ENCODE measurements at places on chromosomes 7 and 10. TPM values are rescaled to one million over a fixed set of nuclear protein-coding genes. Genes with fewer than 3 reads are reported as not detected.

DNA sequence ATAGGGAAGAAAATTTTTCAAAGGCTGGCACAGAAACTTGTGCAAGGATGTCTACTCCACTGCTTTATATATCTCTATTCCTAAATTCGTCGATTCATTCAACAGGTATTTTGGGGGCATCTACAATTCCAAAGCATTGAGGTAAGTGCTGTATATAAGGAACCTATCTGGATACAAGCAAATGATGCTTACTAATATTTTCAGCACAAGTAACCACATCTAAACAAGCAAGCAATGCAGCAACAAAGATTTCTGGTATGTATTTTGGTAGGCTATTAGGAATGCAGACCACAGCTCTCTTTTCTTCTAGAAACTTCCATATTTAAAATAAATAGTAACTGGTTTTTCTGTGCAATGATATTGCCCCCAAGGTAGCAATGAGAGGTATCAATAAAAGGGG is 183.9 kb downstream of the SGMS1 start:
- DNase-seq, result no peak

DNA sequence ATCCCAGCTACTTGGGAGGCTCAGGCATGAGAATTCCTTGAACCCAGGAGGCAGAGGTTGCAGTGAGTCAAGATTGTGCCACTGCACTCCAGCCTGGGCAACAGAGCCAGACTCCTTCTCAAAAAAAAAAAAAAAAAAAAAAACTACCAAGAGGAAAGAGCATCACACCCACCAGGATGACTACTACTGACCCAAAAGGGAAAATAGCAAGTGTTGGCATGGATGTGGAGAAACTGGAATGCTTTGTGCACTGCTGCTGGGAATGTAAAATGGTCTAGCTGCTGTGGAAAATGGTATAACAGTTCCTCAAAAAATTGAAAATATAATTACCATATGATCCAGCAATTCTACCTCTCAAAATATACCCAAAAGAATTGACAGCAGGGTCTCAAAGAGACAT is 7.7 kb upstream of the TIAL1 start:
- DNase-seq, result no peak

DNA sequence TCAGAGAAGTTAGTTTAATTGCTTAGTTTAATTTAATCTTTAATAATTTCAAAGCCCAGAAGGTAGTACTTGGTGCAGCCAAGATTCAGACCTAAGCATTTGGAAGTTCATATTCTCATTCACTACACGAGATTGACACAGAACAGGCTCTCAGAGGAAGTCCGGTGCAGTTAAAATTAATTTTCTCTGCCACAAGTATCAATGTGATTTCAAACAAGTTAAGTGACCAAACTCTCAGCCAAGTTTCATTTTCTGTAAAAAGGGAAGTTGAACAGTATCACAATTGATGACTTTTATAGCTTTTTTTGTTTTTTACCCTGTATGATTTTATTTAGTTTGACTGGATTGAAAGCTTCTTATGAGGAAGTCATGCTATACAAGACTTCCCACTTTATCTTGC is 1494.9 kb upstream of the LRRTM3 start:
- DNase-seq, result no peak

DNA sequence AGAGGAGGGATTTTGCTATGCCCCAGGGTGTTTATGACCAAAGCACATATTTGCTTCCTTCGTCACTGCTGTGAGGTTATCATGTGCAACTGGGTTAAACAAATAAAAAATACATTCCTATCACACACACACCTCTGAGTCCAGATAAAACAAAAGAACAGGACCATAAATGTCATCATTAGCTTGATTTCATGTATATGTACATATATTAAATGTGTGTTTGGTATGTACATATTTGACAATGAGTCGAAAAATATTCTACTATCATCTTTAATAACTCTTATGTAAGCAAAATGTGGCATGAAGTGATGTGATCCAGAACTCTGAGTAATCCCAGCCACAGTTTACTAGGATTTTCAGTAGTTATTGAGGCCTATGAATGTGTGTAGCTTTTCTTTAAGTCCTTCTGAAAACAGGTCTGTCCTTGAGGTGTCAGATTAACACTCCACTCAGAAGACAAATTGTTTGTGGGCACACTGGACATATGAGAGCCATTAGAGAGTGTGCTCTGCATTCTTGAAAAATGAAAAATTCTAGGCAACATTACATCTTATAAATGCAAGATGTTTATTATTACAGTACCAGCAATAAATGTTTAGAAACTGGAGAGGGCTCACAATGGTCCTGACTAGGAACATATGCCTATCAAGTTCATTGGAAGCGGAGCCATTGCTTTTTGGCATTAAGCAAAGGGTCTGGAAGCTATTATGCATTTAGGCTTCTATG is 335.1 kb upstream of the SEMA3A start:
- no peak for DNase-seq

GRCh38 chr10:79601939-79602338 is 8.8 kb upstream of the SFTPA1 start:
- no peak for DNase-seq

- DNase-seq, result no peak
These were observed 14.8 kb upstream of the UPP1 start for GRCh38 chr7:48074204-48074654.

GRCh38 chr10:112191041-112191590 is 7.6 kb upstream of the GPAM start:
- no peak for DNase-seq

GRCh38 chr10:12130237-12130872 is 878 bp downstream of the SEC61A2 start:
- no peak for DNase-seq

DNA sequence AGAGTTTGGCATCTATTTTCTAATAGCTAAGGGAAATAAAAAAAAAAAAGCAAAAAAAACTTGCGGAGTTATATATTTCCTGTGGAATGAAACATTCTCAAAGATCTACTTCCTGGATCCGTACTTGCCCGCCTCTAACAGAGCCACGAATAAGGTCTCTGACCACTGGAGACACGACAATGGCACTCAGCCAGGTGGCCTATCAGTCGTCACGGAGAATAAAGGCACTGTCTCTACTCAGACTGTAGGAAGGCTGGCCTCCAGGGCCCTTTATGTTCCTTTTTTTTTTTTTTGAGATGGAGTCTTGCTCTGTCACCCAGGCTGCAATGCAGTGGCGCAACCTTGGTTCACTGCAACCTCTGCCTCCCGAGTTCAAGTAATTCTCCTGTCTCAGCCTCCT is 58.7 kb downstream of the RGS10 start:
- no peak for DNase-seq

- no peak for DNase-seq
These were observed 738.1 kb downstream of the KCNMA1 start for GRCh38 chr10:76899490-76899889.

KCNMA1 gene
- 7.9 TPM for total RNA-seq

PHKG1 gene
- 49.2 TPM for total RNA-seq

RSPH10B2 gene
- 0.79 TPM for total RNA-seq

CLDN4 gene
- not detected for total RNA-seq

CFAP70 gene
- 0.81 TPM for total RNA-seq

MYL7 gene
- total RNA-seq, result 1.7 TPM

Data from psoas muscle (tissue), 8 donors.